ENCODE measurements at places on chromosomes 2 and 18.
A peak's percentile ranks its signal among the peaks of the same experiment; 100 is the strongest.

GRCh38 chr18:54280220-54280569, 10.9 kb downstream of the POLI start:
- DNase-seq: no peak

GRCh38 chr2:96438589-96438988, 66.6 kb downstream of the NEURL3 start:
- no peak for DNase-seq

GRCh38 chr18:3827236-3827845, 377.4 kb downstream of the TGIF1 start:
- DNase-seq: no peak

DNA sequence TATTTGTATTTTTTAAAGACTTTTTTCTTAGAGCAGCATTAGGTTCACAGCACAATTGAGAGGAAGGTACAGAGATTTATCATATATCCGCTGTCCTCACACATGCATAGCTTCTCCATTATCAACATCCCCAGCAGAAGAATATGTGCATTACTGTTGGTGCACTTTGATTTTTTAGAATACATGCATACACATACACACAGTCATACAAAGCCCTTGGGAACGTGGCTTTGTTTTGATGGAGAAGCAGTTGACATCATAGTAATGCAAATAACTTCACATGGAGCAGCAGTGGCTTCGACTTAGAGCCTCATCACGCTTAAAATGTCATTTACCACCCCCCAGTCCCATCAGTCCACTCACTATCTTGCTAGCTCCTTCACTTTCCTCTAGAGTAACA, 26.5 kb downstream of the CYP26B1 start:
- DNase-seq: no peak

DNA sequence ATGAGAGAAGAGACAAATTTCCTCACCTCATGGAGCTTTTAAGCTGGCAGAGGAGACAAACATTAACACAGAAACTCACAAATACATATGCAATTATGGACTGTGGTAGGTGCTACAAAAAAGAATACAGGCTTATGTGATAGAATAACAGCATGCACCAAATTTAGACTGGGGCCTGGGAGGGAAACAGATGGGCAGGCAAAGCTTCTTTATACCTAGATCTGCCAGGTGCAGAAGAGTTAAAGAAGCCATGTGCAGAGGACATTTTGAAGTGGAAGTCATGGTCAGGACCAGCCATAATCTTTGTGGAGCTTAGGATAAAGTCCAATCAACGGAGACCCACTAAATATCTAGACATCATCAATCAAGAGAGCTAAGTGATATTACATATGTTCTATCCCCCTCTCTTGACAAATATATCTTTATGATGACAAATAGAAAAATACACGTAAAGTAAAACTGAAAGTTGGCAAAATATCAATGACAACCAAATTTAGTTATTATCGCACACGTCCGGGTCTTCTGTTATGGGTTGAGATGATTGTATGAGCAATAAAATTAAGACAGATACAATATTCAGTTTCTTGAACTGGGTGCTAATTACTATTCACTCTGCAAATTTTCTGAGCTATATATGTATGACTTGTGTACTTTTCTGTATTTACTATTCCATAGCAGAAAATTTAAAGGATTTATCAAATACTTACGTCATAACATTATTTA, 44.1 kb downstream of the CD28 start:
- DNase-seq: no peak

DNA sequence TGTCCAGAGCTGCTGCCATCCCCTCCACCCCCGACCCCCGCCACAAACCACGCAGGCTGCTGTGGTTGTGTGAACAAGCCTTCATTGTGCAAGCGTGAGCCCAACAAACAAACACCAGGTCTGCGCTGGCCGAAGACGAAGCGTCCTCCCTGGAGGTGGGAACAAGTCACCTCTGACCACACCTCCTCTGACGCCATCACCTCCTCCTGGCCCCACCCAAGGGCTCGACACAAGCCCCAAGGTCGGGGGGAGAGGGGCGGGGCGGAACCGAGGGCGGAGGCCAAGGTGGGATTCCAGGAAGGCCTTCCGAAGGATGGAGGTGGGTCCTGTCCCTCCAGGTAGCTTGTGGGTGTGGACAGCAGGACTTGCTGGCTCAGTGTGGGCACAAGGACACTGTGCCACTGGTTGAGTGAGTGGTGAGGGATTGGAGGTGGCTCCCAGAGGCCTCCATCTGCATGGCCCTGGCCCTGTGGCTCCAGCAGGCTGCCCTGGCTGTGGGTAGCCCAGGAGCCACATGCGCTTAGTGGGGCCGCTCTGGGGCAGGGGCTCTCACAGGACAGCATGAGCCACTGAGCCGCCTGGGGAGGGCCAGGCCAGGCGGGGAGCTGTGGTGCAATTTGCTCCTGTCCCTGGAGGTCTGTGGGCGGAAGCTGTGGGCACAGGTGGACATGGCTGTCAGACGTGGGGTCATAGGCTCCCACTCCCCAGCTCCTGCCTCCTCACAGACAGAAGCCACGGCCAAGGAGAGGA, 7.4 kb upstream of the GPR17 start:
- DNase-seq: peak; percentile 13

GRCh38 chr2:241812730-241813643, 4.0 kb downstream of the NEU4 start:
- no peak for DNase-seq

DNA sequence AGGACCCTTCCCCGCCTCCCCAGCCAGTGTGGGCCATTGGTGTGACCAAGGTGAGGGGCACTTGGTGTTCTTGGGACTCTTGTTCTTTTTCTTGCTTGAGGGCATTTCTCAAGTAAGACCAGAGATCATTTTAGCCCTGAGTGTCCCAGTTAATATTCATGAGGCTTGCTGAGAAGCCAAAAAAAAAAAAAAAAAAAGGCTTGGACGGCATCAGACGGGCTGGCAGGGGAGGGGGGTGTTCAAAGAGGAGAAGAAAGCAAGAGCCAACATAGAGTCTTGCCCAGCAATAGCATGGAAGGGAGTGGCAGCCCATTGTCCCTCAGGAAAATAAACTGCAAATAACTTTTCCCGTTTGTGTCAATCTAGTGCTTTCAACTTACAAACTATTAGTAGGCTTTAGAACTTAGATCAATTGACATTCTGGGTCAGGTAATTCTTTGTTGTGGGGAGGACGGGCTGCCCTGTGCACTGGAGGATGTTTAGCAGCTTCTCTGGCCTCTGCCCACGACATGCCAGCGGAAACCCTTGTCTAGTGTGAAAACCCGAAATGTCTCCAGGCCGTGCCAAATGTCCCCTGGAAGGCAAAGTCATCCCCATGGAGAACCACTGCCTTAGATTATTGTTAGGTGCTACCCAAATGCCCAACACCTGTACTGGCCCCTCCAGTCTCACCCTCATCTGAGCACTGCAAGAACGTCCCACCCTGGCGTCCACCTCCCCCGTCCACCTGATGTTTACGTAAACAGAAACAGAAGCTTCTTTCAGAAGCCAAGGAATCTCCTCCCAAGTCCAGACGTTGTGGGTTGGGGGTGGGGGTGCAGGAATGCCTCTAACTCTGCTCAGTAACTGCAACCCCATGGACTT, 163.4 kb downstream of the BCL2 start:
- no peak for DNase-seq

GRCh38 chr2:83068714-83069113, 1390.4 kb downstream of the SUCLG1 start:
- no peak for DNase-seq

GRCh38 chr2:72115110-72116080, 32.3 kb downstream of the CYP26B1 start:
- no peak for DNase-seq

DNA sequence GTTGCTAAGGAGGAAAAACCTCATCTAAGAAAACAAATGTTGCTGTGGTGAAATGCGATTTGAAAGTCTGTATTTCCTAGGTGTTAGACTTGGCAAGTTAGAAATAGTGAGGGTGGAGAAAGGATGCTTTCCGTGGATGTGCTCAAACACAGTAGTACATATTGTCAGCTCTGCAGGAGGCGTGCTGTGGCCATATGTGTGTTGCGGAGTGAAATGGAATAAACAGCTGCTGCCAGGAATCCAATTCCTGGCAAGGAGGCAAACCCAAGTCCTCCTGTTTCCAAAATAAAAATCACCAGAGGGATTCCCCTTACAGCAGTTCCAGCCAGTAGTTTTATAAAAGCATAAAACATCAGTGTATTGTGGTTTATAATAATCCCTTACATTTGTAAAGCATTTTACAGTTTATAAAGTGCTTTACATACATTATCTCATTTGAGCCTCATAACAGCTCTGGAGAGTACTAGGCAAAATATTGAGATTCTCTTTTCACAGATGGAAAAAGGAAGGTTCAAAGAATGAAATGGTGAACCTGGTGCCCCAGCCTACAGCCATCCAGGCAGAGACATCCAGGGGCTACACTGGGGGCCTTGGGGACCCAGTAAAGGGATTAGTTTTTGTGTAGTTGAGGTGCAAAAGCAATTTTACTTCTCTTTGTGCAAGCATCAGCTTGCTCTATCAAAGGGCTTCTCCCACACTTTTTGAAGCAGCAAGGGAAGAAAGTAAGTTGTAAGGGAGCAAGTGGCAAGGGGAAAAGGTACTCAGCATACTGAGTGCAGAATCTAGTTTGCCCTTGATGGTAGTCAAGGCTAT, 206.0 kb downstream of the AGPS start:
- no peak for DNase-seq

GRCh38 chr2:169190197-169190775, 120.9 kb downstream of the DHRS9 start:
- DNase-seq: no peak

DNA sequence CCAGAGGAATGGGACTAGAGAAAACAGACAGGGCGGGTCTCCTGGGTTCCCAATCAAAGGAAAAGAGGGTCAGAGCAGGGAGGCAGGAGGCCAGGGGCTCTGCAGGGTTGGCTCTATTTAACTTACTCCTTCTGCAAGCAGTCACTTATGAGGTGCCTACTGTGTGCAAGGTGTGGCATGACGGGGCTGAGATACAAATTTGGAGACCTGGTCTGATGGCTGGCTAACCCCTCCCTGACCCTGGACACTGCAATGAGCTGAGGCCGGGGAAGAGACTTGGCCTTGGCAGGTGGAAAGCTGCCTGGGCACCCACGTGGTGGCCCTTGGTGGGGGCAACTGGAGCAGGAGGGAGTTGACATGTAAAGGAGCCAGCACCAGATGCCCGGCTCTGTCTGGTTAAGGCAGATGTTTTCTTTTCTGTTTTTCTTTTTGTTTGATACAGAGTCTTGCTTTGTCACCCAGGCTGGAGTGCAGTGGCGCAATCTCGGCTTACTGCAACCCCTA, 148.5 kb upstream of the GATA6 start:
- DNase-seq: no peak

GRCh38 chr18:5543036-5543680, 639 bp downstream of the EPB41L3 start:
- DNase-seq: peak; percentile 38

GRCh38 chr2:4134551-4135550, 431.5 kb downstream of the DCDC2C start:
- peak; percentile 68 for DNase-seq

DNA sequence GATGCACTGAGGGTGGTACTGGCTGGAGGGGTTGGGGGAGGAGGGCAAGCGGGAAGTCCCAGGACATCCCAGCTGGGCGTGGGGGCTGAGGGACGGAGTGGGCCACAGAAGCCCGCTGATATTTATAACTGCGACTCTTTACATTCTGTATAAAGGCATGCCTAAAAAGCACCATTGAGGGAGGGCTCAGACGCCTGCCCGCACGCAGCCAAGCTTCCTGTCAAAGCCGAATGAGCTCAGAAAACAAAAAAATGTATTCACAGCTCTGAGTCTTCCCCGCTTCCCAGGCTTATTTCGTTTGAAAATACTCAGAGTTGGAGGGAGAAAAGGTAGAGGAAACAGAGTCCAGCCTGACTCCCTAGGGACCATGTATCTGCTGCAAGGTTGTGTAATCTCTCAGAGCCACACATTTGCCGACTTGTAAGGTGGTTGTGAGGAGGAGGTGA, 170.1 kb upstream of the HAAO start:
- no peak for DNase-seq

DNA sequence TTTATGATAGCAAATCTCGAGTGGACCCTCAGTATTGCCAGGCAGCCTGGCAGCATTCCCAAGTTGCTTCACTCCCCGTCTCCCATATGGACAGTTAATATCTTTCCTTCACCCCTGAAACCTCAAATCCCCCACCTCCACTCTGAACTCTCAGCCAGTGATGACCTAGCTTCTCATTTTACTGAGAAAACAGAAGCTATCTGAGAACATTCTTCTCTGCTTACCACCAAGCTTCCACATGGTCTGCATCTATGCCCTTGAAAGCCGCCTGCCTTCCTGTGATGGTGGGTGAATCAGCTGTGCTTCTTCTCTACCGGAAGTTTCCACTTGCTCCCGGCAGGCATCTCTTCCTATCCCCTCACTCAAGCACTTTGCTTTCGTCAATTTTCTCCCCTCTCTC, 529.2 kb downstream of the EPHA4 start:
- no peak for DNase-seq

- DNase-seq: no peak
Measured at GRCh38 chr2:189199797-189200196, 20.2 kb upstream of the COL5A2 start.

GRCh38 chr2:210762604-210763588, 206.5 kb downstream of the CPS1 start:
- DNase-seq: no peak

DNA sequence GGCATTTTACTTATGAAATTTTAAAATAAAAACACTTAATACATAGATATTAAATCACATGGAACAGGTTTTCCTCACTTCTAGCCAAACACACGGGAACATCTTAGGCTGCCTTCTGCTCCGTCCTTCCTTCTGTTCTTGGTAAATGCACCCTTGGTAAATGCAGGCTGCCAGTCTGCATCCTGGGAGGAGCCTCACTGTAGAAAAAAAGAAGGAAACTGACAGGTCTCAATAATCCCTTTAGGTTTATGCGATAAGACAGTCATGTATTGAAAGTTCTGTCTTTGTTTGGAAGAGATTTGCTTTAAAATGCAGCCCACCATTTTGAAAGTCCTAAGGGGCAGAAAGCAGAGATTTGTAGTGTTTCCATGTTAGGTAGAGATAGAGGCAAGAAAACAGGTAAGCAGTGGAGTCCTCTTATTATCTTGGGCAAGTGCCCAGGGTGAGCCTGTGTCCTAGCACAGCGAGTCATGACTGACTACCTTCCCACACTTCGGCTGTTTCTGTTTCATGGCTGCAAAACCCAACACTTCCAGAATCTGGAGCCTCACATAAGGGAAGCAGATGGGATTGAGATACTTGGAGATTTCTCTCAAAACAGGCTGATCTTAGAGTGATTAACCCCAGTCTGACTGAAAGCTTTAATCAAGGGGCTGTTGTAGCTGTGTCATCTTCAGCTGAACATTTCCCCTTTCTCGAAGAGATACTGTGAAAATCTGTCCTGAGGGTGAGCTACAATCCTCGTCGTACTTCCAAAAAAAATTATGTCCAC, 131.4 kb upstream of the MAP3K20 start:
- DNase-seq: no peak

GRCh38 chr2:29532436-29532835, 388.9 kb downstream of the ALK start:
- no peak for DNase-seq

DNA sequence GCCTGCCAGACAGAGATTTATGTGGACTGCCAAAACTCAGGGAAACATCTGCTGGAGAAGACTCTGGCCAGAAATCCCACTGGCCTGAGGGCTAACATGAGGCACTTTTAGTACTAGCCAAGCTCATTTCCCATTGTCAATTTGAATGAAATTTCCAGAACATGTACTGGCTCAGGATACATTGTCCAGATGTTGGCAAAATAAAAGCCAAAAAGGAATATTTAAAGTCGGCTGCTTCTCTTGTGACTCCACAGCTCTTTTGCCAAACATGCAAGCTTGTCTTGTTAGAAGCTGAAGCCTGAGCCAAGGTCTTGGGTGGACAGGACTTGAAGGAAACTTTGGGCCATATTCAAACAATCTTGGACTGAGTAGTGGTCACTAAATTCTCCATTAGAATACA, 215.5 kb downstream of the NCKAP5 start:
- DNase-seq: no peak

All from suppressor macrophage (primary cell).